ENCODE measurements at places on chromosomes 7 and 10.

DNA sequence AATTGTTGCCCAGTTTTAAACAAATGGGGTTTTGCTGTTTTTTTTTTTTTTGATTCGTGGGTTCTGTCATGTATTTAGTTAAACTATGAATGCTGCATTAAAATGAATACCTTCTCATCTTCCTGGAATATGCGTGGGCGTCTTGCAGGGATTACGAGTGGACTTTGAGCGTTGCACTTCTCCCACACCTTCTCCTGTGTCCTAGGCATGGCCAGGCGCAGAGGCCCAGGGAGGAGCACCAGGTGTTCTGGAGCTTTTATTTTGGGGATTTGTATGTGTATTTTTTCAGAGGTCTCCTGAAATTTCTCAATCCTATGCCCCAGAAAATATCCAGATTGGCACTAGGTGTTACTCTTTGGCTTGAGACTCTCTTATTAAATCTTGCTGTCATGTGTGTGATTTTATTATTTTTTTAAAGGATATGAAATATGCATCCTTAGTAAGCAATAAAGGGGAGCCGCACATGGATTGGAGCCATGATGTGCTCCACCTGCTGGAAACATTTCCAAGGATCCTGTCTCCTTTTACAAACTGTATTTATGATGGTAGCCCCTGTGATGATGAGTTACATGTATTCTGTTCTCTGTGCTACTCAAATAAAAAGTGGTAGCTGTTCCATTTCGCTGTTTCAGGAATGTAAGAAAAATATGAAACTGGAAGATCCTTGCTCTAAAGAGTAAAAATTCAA is 482.2 kb upstream of the KLF6 start:
- DNase-seq = no peak

DNA sequence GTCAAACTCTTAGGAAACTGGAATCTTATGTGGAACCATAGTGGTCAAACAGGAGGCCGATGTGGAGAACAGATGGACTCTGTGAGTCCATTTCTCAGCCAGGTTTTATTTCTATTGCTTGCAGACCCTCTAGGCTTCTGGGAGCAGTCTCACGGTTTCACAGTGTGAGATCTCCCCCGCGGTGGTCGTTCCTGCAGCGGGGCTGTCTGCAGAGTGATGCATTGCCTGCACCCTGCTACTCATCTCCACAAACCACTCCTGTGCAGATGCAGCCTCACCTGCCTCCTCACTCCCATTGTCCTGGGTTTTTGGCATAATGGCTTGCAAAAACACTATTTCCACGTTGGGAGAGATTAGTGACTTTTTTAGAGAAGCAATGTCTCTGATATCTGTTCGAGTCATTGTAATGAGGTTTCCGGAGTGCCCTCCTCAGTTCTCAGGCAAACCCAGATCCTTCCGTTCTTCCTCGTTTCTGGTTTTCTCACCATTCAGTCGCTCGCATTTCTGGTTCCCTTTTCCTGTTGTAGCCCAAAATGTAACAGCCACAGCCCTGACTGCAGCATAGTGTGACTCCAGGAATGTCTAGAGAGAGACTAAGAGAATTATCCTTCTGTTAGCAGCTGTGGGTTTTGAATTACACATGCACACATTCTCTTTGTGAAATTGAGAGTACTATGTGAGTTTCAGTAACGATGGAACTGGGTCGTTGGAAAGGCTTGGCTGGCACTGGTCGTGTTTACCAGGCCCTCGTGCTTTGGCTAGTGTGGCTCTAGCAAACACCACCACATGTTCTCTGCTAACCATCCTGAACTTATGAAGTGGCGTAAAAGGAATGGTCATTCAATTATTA is 30.2 kb downstream of the ACADSB start:
- DNase-seq = no peak

DNA sequence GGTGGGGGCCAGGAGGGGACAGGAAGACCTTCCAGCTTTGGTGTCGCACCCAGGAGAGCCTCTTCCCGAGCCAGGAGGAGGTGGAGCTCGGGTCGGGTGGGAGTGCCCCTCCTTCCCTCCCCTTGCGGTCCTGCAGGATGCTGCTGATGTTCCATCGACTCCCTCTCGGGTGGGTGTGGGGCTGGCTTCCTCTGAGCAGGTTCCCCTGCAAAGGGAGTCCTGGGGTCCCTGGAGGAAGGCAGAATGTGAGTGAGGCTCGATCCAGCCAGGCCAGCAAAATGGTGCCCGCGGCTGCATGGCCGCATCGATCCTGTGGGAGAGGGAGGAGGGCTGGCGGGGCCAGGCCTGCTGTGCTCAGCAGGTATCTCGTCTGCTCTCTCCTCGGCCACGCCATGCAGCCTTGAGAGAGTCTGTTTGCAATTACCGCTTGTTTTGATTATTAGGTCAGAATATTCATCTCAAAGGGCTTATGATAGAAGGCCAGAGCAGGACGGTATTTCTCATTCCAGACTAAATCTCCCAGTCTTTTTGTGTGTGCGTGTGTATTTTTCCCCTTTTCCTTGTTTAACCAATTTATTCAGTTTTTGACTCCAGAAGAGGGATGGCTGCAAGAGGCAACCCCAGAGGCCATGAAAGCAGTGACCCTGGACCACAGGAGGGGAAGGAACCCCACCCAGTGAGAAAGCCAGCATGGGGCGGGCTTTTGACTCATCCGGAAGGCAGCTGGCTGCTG is 137.3 kb upstream of the ZMIZ1 start:
- no peak for DNase-seq

- DNase-seq = no peak
Measured at GRCh38 chr10:681670-682318, 7.7 kb downstream of the DIP2C start.

DNA sequence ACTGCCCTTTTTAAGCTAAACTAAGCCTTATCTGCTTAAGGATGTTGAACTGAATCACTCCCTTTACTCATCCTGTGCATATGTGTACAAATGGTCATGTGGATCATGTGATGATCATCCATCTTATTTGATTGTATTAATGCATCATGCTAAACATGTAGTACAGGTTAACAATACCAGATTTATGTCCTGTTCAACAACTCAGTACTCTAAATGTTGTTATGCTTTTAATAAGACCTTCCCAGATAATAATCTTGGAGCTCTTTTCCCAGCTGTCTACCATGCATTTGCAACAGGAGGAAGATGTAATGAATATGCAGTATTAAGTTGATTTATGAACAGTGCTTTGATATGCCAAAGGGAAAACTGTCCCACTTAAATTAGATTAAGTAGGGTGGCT is 318.0 kb downstream of the BICC1 start:
- DNase-seq = no peak

GRCh38 chr7:11251436-11251835 is 277.8 kb downstream of the PHF14 start:
- DNase-seq = no peak

- DNase-seq = no peak
Measured at GRCh38 chr10:26057466-26057865, 123.4 kb downstream of the MYO3A start.

- no peak for DNase-seq
Measured at GRCh38 chr7:55211726-55212125, 153.4 kb upstream of the LANCL2 start.

DNA sequence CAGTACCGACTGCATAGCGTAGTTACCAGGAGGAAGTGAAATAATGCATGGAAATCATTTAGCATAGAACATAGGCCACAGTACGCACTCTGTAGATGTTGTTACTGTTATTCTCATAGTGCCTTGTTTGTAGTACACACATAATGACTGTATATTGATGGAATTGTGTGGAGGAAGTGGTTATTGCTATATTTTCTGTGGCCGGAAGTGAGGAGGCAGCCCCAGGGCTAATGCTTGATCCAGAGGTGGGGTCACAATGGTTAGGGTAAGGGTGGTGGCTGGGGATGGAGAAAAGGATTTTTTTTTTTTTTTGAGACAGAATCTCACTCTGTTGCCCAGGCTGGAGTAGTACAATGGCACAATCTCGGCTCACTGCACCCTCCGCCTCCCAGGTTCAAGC is 4.5 kb upstream of the MGAM start:
- DNase-seq = no peak

GRCh38 chr7:90955641-90956207 is 308.5 kb upstream of the FZD1 start:
- no peak for DNase-seq

GRCh38 chr10:53839440-53840039 is 961.5 kb downstream of the PCDH15 start:
- no peak for DNase-seq

DNA sequence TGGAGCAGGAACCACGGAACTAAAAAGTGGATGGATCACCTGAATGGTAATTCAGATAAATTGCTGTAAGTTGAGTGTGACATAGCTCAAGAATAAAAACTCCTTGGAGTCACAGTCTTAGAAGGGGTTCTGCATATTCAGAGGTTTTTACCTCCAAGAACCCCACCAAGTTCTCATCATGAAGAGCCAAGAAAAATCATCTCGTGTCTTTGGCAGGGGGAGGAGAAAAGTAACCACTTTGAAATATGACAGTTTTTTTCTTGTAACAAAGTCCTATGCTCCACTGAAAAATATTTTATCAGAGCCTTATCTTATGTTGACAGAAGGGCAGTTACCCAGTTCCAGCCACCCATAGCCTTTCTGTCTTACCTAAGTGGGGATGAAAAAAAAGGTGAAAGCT is 38.2 kb upstream of the MBL2 start:
- DNase-seq = no peak

DNA sequence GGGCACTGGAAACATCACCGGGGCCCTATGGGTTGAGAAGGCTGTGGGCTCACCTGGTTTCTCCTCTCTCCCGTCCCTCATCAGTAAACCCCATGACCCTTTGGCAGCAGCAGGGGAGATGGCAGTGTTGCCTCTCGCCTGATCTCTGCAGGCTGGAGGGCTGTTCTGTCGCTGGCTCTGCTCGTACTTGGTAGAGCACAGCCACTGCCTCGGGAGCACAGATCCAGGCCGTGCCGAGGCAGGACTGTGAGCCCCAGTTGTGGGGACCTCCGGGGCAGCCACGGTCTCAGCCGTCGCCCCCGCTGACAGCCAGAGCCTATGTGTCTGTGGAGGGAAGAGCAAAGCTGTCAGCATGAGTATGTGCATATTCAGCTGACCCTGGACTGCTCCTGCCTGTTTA is 94.9 kb downstream of the PTPRE start:
- DNase-seq = no peak

DNA sequence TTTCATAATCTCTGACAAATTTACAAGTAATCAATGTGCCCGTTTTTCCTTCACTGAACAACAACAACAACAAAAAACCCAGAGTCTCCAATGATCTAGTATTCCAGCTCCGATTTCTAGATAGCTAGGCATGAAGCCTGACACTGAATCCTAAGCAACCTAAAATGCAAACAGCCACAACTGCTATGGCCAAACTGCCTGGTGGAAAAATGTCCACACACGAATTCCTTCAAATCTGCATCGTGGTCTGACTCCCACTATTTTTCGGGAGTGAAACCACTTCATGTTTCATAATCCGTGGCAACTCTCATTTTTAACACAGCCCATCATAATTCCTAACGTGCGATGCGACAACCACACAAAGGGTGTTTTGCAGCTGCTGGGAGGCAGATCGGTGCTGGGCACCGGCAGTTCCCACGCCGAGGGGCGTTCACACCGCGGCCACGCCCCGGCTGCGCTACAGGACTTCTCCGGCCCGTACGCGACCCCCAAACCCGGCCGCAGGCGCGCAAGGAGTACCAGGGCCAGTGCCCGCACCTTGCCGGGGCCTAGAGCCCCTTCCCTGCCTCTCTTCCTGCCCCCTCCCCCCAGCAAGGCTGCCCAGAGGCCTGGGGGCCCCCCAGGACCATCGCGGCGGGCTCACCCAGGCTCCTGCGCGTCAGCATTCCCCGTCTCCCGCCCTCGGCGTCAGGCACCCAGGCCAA is 814 bp downstream of the RUFY2 start:
- DNase-seq = peak; percentile 14

GRCh38 chr10:110513949-110514348 is 16.2 kb downstream of the DUSP5 start:
- no peak for DNase-seq

- DNase-seq = no peak
Measured at GRCh38 chr7:6571160-6571779, 6.0 kb upstream of the ZDHHC4 start.

- DNase-seq = no peak
Measured at GRCh38 chr7:85030893-85031292, 156.0 kb downstream of the SEMA3D start.

DNA sequence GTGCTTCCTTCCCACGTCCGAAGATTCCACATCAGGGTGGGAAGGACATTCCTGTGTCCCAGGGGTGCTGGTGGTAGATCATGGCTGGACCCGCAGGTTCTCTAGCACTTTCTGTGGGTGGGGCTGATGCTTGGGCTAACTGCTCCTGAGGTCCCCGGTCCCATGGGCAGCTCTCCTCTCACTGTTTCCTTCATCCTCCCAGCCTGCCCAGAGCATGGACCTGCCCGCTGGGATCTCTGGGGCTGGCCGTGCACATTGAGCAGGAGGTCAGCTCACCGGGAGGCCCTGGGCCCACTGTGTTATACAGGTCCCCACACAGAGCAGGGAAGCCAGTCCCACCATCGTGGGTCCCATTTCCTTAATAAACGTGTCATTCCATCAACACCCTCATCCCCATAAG is 502.3 kb downstream of the TCERG1L start:
- DNase-seq = no peak

DNA sequence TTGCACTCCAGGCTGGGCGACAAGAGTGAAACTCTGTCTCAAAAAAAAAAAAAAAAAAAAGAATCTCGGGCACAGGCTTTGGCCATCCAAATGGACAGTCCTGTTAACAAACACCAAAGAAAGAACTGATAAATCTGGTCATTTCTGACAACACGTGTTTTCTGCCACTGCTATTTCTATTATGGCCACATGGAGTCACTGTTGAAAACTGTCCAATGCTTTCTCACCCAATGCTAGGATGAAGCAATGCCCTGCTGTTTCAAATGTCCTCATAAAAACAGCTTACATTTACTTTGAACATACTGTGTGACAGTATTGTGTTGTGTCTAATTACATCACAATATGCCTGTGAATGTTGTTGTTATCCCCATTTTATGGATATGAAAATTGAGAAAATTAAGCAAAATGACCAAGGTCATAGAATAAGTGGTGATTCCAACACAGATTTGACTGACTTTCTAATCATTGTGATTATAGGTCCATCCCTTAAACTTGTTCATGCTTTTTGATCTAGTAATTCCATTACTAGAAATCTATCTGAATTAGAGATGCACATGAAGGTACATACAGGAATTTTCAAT is 19.9 kb upstream of the MAP3K8 start:
- DNase-seq = peak; percentile 61

- DNase-seq = no peak
Measured at GRCh38 chr7:87151729-87152111, 533 bp upstream of the DMTF1 start.

GRCh38 chr10:131431533-131431932 is 120.0 kb upstream of the TCERG1L start:
- DNase-seq = no peak
